ENCODE measurements at places on chromosomes 12 and 14.

DNA sequence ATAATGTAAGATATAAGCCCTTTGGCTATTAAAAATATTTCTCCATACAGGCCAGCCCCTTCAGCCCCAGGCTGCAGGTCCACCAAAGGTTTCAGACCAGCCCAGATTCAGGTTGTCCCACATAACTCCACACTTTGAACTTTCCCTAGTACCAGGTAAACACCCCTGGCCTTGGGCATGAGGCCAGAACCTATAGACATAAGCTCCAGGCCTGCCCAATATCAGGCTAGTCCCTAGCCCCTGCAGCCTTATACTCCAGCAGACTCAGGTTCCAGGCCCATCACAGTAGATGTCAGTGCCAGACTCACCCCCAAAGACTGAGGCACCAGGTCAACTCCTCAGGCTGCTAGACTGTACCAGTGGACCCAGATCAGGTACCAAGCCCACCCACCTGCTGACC is 178.5 kb upstream of the DAAM1 start:
- DNase-seq = no peak

DNA sequence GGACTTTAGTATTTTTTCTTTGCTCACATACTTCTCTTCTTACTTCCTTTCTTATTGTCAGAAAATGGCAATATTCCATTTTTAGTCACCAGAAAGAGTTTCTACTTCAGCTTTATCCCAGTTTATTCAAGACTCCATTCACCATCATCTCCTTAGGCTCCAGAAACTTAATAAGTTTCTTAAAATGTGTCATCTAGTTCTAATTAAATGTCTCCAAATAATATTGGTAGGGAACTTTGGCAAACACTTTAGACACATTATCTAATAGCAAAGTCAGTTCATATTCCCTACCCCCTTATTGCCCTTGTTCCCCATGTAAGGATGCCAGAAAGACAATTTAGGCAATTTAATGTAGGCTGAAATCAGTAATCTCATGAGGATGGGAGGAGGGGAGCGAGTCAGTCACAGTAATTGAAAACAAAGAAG is 15.1 kb downstream of the EPYC start:
- DNase-seq = no peak

- peak; percentile 60 for DNase-seq
These were observed 363.4 kb downstream of the NUAK1 start for GRCh38 chr12:105775343-105775742.

GRCh38 chr12:79531518-79531917 is 159.2 kb downstream of the PAWR start:
- DNase-seq = no peak

GRCh38 chr12:107377596-107378385 is 284.4 kb upstream of the CRY1 start:
- DNase-seq = no peak

DNA sequence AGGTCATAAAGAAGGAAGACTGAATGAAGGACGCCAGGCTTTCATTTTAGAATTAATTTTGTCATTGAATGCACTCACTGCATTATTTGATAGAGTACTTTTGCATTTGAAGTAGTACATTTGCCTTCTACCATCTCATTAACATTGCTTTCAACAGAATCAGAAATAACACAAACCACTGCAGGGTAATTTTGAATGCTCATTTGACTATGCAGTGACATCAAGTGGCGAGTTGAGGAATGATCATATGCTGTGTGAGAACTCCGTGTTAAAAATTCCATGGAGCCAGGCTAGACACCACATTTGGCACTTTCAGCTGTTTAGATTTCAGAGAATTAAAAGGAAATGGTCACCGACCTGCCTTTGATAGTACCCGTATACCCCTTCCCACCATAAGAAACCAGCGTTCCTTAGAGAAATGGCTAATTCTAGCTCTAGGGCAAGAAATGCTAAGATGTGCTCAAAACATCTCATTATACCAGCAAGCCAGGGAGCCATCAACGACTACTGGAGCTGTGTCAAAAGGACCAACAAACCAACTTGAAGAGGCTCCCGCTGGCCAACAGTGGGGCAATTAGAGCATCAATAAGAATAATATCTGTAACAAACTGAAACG is 16.5 kb downstream of the HEBP1 start:
- DNase-seq = peak; percentile 57

GRCh38 chr12:2319737-2320506 is 267.1 kb downstream of the CACNA1C start:
- DNase-seq = peak; percentile 89

Measured in fibroblast of skin of right quadriceps (primary cell).